Esophagus squamous epithelium (tissue), 5 donors: ENCODE measurements at places on chromosomes 5 and 9.

DNA sequence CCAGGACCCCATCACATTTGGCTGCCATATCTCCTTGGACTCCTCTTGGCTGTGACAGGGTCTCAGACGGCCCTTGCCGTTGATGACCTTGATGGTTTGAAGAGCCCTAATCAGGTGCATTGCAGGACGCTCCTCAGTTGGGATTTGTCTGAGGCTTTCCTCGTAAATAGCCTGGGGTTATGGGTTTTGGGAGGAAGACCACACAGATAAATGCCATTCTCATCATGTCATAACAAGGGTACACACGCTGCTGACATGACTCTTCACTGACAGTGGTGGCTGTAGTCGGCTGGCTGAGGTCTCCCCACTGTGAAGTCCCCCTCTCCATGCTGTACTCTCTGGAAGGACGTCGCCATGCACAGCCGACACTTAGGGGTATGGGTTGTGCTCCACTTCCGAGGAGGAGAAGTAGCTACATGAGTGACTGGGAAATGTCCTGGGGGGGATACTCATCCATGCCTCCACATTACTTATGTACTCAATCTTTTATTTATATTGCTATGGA is 42.9 kb upstream of the SPTLC1 start:
- no peak for DNase-seq

DNA sequence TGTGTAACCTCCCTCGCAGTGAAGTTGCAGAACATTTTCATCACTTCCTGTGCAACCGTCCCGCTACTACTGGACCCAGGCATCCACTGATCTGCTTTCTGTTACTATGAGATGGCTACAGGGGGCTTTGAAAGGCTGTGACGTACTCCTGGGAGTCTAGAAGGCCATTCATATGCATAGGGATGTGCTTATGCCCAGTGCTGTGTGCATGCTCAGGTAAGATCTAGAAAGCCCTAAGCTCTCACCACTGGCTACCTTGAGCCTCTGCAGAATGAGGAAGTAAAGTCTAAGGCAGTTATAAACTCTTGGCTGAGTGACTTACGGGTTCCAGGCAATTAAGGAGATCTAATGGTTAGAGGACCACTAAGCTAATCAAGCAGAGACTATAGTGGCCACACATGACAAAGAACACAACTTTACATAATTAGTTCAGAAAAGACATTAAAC is 11.8 kb downstream of the HNRNPAB start:
- DNase-seq = no peak

DNA sequence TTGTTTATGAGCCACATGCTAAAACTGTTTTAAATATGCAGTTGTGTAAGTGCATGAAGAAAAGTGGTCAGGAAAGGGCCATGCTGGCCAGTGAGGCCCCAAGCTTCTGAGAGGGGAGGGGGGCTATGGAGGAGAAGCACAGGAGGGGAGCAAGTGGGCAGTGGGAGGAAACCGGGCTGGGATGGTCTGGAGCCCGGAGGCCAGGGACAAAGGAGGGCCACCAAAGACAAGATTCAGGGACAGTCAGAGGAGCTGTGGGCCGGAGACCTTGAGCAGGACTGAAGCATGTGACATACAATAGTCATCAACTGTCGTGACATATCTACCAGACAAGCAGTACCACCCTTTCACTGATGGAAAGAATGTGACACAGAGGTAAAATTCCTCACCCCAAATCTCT is 333.2 kb upstream of the IRX1 start:
- DNase-seq = no peak

- DNase-seq = no peak
Observed at GRCh38 chr5:112951124-112951702, 25.4 kb upstream of the DCP2 start.

GRCh38 chr9:86921151-86921923 is 26.0 kb downstream of the GAS1 start:
- no peak for DNase-seq

DNA sequence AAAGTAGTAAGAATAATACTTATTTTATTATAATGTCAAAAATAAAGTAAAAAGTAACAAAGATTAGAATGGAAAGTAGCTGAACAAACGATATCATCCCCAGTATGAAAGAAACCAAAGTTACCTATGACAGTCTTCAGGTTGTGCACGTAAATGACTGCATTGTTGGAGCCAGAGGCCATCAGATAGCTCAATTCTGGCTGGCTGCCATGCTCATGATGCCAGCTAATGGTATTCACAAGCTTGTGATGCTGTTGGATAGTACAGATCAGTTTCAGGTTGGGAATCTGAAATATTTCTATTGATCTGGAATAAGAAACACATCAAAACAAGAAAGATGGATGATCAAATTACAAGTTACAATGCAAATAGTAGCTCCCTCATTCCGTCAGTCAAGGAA is 21.1 kb downstream of the GEMIN5 start:
- DNase-seq = no peak

DNA sequence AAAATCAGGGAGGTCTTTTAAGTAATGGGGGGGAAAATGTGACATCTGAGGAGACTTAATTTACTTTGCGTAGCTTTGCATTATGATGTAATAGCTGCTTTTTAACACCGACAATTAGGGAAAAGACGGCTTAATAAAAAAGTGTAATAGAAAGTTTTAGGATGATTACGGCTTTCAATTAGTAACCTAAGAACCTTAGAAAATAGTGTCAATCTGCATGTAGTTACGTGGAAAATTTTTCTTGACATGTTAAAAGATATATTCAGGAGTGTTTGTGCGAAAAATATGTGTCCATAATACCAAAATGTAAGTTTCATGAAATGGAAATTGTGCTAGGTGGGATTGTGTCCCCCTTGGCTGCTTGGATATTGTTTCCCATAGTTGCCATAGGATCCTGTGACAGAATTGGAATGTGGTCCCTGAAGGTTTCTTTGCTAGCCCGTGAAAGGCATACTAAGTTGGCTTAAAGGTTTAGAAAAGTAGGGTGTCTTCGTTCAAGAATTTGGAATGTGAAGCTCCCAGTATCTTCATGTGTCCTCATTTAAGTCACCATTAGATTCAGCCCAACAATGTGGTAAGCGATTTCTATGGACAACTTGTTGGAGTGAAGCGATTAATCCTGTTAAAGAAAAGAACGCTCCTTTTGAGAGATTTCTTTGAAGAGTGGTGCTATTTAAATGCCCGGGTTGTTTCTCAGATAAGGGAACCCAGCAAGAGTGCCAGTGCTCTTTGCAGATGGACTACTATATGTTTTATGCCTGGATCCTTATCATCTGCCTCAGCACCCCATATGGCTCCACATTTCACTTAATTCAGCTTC is 2.0 kb downstream of the RGMB start:
- no peak for DNase-seq

DNA sequence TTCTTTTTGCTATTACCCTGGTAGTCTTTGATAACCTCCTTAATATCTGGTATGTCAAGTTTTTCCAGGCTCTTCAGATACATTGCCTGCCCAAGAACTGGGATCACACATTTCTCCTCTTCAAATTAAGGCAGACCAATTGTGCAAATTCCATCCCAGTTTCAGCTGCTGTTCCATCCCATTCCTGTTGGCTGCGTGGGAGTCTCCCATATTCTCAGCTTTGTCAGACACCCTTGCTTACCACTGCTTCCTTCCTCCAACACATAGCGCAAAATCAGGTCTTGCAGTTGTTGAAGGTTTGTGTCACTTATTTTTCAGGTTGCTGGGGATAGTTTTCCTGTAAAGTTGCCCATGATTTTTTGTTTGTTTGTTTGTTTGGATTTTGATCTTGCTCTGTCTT is 15.2 kb downstream of the HCN1 start:
- DNase-seq = no peak

DNA sequence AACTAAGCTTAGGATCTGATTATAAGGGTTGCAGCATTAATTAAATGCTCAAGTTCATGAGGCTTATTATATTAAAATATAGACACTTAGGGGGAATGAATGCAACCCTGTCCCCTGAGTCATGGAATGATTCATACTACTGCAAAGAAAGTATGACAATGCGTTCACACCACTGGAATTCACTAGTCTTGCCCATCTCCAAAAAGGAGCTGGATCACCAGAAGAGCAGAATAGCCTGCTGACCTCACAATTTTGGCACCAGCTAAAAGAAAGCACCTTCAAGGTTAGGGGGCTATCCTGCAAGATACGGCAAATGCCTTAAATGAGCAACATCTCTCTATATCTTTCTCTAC is 32.0 kb upstream of the TMED7 start:
- no peak for DNase-seq

GRCh38 chr5:150615141-150615699 is 25.2 kb upstream of the SYNPO start:
- DNase-seq = no peak

- no peak for DNase-seq
Observed at GRCh38 chr5:16644301-16644889, 27.6 kb upstream of the RETREG1 start.

GRCh38 chr5:60403343-60404006 is 296.5 kb downstream of the DEPDC1B start:
- DNase-seq = no peak

GRCh38 chr9:18666986-18667772 is 193.2 kb downstream of the ADAMTSL1 start:
- DNase-seq = no peak

DNA sequence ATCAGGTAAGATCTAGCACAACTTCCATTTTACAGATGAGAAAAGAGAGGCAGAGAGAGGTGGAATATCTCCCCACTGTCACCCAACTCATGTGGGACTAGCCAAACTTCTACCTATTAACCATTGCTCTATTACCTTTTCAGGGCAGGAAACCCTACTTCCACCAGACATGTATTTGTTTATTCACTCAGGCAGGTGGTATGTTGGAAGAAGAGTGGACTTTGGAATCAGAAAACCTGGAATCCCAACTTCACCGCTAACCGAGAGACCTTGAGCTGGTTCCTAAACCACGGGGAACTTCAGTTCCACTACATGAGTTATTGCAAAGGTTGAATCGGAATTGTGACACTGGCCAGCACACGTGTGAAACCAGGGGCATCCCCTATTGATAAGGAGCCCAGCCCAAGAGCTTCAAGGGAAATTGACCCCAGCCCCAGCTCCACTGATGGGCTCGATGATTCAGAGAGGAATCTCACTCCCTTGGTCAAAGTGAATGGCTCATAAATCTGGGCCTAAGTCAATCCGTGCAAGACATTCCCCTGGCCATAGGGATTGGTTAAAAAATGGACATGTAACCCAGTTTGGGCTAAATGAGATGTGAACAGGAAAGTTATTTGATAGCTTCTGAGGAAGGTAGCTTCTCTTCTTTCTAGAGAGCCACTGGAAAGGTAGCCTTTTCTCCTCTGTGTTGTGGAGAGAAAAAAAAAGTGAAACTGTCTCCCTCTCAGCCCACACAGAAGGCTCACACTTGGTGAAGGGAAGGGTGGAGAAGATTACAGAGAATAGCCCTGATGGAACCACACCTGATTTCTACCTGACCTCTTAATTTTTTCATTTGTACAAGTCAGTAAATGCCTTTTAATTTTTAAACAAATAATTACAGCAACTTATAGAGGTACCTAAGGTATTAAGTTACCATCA is 5.5 kb upstream of the GLIS3 start:
- no peak for DNase-seq

DNA sequence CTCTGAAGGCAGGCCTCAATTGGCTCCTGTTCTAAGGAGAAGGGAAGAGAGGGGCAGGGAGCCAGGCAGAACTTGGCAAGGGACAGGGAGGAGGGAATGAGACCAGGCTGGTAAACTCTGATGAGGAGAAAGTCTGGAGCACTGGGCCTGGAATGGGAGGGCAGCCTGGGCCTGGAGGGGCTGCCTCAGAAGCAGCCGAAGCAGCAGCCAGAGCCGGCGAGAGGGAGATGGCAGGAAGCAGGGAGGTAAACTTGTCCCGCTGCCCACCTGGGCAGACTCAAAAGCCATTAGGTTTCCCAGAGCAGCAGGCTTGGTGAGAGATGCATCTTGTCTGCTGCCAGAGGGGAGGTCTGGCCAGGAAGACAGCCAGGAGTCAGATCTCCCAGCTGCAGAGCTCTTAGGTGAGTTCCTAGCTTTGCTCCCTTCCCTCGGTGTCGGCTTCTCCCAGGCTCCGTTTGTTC is 37.0 kb upstream of the CRB2 start:
- DNase-seq = no peak

DNA sequence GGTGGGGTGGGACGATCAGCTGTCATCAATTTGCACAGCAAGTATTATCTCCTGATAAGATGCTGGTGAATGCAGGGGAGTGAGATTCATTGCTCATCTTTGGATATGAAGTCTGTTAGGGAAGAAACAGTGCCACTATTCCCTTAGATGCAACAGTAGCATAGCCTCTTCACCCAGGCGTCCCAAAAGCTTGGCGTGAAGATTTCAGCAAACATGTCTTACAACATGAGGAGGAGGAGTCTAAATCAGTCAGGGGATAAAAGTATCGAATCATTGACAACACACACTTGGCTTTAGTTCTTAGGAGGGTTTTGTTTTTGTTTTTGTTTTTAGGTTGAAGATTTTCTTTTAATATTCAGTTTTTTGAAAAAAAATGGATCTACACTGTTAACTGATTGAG is 26.5 kb downstream of the SNX18 start:
- DNase-seq = no peak

- DNase-seq = no peak
Observed at GRCh38 chr5:82564963-82565362, 286.8 kb upstream of the RPS23 start.

GRCh38 chr5:17620627-17621026 is 10.4 kb downstream of the TAF11L12 start:
- no peak for DNase-seq
